Subcutaneous preadipocyte (primary cell): ENCODE measurements at places on chromosomes 7 and 10. TPM values are rescaled to one million over a fixed set of nuclear protein-coding genes. Genes with fewer than 3 reads are reported as not detected.

SLC35B4 gene
- total RNA-seq: 16.9 and 20.1 TPM in 2 replicates

RSPH10B gene
- total RNA-seq: under 0.01 and 0.20 TPM in 2 replicates

NEUROG3 gene
- not detected in 2 replicates for total RNA-seq

AQP1 gene
- 1.6 and 11.4 TPM in 2 replicates for total RNA-seq

MBLAC1 gene
- 0.73 and 1.6 TPM in 2 replicates for total RNA-seq

GPRIN2 gene
- total RNA-seq: not detected in 2 replicates

SLC16A9 gene
- 0.37 and 0.59 TPM in 2 replicates for total RNA-seq

PLCE1 gene
- 0.59 and 1.1 TPM in 2 replicates for total RNA-seq

PURB gene
- total RNA-seq: 18.7 and 27.6 TPM in 2 replicates

CLRN3 gene
- not detected in 2 replicates for total RNA-seq

OR9A2 gene
- not detected in 2 replicates for total RNA-seq

ANK3 gene
- 4.0 and 5.7 TPM in 2 replicates for total RNA-seq

CPA5 gene
- total RNA-seq: not detected in 2 replicates

NKX2-3 gene
- not detected in 2 replicates for total RNA-seq

EIF5AL1 gene
- total RNA-seq: 0.98 and 2.2 TPM in 2 replicates

PHYHIPL gene
- not detected in 2 replicates for total RNA-seq

SLC18A3 gene
- not detected in 2 replicates for total RNA-seq

PPP1R17 gene
- total RNA-seq: not detected in 2 replicates

PTPN20 gene
- 0.73 and 0.98 TPM in 2 replicates for total RNA-seq

VPS37D gene
- 2.3 and 2.9 TPM in 2 replicates for total RNA-seq
